ENCODE measurements at places on chromosomes 11 and 22. TPM values are rescaled to one million over a fixed set of nuclear protein-coding genes. Genes with fewer than 3 reads are reported as not detected.

GRCh38 chr11:34264303-34265110 lies 93.3 kb downstream of the ABTB2 start:
- H3K27ac ChIP-seq, result peak overlapping the region; percentile 3
- no peaks in the 10 kb centered on the region for H3K36me3 ChIP-seq
- H3K4me1 ChIP-seq, result peaks cover 49% of the 10 kb centered on the region
- H3K27me3 ChIP-seq, result no peaks in the 10 kb centered on the region
- H3K4me3 ChIP-seq, result no peak overlapping the region

DNA sequence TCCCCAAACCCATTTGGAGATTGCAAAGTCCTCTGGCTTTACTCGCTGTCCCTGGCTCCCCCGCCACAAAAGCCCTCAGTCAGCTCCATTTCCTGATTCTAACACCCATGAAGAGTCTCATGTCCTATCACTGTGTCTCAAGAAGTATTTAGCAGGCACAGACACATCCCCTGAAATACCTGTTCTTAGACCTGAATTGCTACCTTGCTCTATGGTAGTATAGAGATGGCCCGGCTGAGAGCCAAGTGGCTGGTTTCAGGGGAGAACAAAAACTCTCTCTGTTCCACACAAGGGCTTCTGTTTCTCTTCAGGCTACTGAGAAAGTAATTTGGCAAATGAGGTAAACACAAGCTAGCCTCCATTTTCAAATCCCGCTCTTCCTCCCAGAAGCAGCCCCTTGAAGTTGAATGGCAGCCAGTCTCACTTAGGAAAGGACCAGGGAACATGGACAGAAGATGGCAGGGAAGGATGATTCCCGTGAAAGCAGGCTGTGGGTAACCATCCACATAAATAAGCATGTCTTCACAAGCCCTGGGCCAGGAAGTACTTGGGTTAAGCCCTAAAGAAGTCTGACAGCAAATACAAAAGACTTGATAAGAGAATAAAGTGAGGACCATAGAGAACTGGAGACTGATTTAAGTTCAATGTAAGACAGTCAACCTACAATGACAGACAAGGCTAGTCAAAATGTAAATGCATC lies 137.8 kb downstream of the C11orf58 start:
- no peaks in the 10 kb centered on the region for H3K27me3 ChIP-seq
- no peaks in the 10 kb centered on the region for H3K36me3 ChIP-seq
- no peak for DNase-seq
- H3K4me1 ChIP-seq, result no peaks in the 10 kb centered on the region

DNA sequence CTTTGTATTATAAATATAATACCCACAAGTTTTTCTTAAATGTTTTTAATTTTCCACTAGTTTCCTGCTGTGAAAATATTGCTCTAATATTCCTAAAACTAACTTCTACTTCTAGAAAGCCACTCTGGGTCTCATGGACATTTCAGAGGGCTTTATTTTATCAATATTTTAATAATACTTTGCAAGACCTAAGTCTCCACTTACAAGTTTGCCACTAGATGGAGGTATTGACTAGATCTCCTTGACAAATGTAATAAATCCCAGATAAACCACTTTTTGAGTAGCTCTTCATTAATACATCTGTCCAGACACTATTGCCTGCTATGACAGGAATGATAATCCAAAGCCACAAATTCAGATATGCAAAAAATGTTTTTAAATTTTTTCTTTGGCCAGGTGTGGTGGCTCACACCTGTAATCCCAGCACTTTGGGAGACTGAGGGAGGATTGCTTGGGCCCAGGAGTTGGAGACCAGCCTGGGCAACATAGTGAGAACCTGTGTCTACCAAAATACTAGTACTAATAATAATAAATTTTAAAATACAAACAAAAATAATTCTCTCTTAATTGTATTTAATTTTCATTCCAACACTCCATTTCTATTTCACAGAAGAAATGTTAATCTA lies 3.5 kb upstream of the ACAT1 start:
- no peaks in the 10 kb centered on the region for H3K27me3 ChIP-seq
- H3K4me1 ChIP-seq, result peaks cover 30% of the 10 kb centered on the region
- no peaks in the 10 kb centered on the region for H3K36me3 ChIP-seq
- no peak for DNase-seq
- H3K27ac ChIP-seq, result no peak overlapping the region

DNA sequence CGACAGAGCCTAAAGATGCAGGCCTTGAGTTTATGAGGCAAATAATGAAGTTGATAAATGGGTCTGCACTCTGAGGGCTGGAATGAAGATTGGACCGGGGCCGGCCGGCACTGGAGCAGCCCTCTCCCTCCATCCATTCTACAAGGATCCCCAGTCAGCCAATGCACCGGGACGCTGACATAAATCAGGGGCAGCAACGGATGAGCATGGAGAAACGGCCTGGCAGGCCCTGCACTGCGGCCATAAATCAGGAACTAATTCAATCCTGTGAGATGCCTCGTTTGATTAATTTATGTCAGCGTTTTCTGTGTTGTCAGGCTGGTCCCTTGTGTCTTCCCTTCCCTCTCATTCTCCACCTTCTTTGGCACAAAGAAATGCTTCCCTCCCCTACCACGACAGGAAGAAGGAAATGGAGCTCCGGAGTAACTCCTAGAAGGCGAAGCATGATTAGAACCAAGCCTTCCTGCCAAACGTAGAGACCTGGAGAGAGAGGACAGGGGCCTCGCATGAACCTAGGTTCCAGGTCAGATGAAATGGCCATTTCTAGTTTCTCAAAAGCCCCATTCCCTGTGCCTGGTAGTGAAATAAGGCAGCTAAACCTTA lies 358.4 kb downstream of the OPCML start:
- no peak for DNase-seq
- no peaks in the 10 kb centered on the region for H3K36me3 ChIP-seq
- H3K27ac ChIP-seq, result no peak overlapping the region
- H3K27me3 ChIP-seq, result no peaks in the 10 kb centered on the region
- no peaks in the 10 kb centered on the region for H3K4me1 ChIP-seq
- H3K4me3 ChIP-seq, result no peak overlapping the region

- DNase-seq, result no peak
- no peaks in the 10 kb centered on the region for H3K4me1 ChIP-seq
- H3K36me3 ChIP-seq, result peaks cover 49% of the 10 kb centered on the region
- no peak overlapping the region for H3K27ac ChIP-seq
- no peaks in the 10 kb centered on the region for H3K27me3 ChIP-seq
Observed at GRCh38 chr11:18367431-18367830, 26.9 kb upstream of the LDHA start.

DNA sequence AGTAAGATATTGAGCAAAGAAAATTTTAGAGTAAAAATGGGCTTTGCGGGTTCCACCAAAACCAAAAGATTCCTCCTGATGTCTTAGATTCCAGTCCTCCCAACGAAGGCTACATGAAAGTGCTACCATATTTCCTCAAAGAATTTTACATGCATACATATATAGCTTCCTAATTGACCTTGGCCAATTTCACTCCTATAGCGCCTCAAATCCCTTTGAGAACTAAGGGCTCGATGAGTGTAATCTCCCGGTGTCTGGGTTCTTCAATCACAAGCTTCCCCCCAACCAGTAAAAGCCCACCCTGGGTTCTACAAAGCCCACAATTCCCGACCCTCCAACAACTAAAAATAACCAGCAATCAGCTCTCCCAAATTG lies 1.2 kb downstream of the SIK3 start:
- no peaks in the 10 kb centered on the region for H3K36me3 ChIP-seq
- H3K27me3 ChIP-seq, result no peaks in the 10 kb centered on the region
- H3K4me3 ChIP-seq, result peak overlapping the region; percentile 89
- peak overlapping the region; percentile 95 for H3K27ac ChIP-seq

DNA sequence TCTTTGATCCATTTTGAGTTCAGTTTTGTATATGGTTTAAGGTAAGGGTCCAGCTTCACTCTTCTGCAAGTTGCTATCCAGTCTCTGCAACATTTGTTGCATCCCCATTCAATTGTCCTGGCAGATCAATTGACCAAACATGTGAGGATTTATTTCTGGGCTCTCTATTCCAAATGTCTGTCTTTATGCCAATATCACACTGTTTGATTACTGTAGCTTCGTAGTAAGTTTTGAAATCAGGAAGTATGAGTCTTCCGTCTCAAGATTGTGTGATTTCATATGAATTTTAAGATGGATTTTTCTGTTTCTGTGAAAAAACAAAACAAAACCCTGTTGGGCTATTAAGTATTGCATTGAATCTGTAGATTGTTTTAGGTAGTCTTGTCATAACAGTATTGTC lies 17.0 kb downstream of the APLP2 start:
- no peaks in the 10 kb centered on the region for H3K36me3 ChIP-seq
- H3K27ac ChIP-seq, result no peak overlapping the region
- no peaks in the 10 kb centered on the region for H3K27me3 ChIP-seq
- no peaks in the 10 kb centered on the region for H3K4me1 ChIP-seq

PAMR1 gene
- total RNA-seq, result 8.6 TPM

PATE2 gene
- total RNA-seq, result not detected

All from right atrium auricular region (tissue), 2 donors.